GM19239 (cell line): ENCODE measurements at places on chromosomes 16 and 17.

DNA sequence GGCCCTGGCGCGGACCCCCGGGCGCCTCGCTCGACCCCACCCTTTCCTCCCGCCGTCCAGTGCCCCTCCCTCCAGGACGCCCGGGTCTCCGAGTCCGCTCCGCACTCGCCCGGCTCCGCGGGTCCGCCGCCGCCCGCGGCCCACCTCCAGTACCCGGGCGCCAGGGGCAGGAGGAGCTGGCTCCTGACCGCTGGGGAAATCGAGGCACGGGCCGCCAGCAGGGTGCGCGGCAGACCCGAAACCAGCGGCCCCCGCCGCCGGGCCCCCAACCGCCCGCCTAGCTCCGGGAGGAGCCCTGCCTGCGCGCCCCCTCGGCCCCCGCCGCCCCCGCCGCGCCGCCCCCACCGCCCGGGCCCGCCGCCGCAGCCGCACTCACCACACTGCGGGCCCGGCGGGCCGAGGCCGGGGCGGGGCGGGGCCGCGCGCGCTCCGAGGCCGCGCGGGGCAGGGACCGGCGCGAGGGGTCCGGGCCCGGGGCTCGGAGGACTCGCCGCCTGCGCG is 333 bp downstream of the MAFG start:
- DNase-seq, result no peak

DNA sequence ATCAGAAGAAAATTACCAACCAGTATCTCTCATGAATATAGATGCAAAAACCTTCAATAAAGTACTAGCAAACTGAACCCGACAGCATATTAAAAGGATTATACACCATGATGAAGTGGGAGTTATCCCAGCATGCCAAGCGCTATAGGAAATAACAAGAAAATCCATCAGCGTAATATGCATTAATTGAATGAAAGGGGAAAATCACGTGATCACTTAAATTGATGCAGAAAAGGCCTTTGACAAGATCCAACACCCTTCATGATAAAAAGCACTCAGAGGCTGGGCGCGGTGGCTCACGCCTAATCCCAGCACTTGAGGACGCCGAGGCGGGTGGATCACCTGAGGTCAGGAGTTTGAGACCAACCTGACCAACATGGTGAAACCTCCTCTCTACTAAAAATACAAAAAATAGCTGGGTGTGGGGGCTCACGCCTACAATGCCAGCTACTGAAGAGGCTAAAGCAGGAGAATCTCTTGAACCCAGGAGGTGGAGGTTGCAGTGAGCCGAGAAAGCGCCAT is 4.8 kb downstream of the CTRB2 start:
- DNase-seq, result no peak

- DNase-seq, result no peak
Measured at GRCh38 chr16:31874366-31875111, 932 bp downstream of the ZNF267 start.

DNA sequence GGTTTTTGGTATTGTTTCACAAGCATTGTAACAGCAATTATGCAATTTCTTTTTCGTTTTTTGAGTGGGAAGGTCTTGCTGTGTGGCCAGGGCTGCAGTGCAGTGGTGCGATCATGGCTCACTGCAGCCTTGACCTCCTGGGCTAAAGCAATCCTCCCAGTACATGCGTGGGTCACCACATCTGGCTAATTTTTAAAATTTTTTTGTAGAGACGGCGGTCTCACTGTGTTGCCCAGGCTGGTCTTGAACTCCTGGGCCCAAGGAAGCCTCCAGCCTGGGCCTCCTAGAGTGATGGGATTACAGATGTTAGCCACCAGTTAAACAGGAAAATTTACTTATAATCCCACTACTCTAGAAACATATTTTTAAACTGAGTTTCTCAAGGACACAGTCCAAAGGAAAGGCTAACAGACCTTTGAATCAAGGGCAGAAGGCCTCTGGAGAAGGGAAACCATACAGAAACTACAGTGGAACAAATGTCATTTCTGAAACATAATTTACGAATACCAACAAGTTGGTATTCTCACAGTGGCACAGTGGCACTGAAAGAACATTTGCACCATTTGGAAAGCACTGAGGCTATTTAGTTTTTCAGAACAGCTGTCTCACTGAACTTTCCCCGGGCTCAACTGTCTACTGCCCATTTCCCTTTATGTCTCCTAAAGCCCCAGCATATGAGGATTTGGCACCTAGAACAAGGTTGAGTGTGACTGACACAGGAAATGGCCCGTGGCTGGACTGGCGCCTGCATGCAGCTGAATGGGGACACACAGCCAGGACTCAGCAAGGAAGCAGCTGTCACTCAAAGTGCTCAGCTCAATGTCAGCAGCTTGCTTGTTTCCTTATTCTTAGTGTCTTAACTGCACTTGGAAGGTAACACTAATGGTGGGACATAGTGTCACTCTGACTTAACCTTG is 2.8 kb upstream of the PRKAR1A start:
- no peak for DNase-seq

- no peak for DNase-seq
Measured at GRCh38 chr17:64423881-64424280, 25.0 kb upstream of the MILR1 start.

GRCh38 chr16:88383401-88384221 is 852 bp downstream of the ZNF469 start:
- DNase-seq, result no peak

GRCh38 chr17:13643180-13643579 is 41.5 kb upstream of the HS3ST3A1 start:
- DNase-seq, result no peak

DNA sequence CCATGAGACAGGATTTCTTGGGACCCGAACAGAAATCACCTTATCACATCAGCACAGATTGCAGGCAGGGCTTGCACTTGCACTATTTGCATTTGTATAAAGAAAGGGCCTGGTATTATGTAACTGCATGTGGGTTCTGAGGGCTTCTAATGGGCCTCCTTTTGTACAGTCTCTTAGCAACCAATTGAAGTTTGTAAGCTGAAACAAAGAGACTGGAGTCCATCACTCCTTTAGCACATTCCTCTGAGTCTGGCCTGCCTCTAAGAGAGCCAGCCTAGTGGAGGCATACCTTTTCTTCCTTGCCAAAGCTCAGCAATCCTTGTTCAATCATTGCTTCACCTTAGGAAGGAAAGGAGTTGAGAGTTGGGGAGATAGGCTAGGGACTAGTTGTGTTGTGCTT is 387.1 kb downstream of the XYLT1 start:
- no peak for DNase-seq

- DNase-seq, result no peak
Measured at GRCh38 chr17:57906910-57907309, 48.3 kb downstream of the CUEDC1 start.

DNA sequence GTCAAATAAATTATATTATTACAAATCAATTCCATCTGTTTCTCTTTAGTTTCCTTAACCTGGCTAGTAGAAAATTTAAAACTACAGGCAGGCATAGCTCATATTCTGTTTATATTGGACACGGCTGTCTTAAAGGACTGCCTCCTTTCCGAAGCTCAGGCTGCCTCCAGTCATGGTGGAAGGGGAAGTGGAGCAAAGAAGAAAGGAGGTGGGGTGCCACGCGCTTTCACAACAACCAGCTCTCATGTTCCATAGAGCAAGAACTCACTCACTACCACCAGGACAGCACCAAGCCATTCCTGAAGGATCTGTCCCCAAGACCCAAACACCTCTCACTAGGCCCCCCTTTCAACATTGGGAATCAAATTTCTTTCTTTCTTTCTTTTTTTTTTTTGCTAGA is 149.3 kb upstream of the KCNJ18 start:
- no peak for DNase-seq

DNA sequence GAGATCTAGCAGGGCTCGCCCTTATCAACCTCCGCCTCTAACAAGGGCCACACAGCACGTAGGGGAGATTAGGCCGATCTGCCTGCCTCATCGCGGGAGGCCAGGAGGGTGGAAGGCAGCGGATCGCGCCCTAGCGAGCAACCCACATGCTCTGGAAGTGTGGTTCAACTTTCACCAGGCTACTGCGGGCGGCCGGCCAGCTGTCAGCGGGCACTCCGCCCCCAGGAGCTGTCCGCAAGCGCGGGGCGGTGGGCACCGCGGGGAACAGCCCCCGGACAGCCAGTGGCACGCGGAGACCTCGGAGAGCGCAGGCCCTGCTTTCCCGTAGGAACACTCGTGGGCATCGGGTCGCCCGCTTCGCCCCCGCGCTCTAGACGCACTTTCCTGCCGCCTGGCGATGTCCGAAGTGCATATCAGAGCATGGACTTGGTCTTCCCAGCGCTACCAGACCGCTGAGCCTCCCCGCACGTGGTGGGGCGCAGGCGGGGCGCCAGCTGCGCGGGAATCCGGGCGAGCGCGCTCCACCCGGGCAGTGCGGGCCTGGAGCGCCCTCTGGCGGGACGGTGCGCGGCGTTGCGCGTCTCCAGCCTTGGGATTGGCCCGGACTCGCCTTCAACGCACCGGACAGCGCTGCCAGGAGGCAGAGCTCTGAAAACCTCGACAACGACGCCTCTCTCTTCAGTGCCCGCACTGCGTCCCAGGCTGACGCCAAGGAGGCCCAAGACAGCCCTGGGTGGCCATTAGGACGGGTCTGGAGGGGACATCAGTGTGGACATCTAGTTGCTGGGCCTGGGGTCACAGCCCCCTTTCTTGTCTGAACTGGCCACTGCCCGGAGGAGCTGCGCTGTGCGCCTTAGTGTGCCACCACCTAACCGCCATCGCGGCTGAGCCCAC is 3.6 kb upstream of the ZNHIT3 start:
- DNase-seq, result peak; percentile 85

DNA sequence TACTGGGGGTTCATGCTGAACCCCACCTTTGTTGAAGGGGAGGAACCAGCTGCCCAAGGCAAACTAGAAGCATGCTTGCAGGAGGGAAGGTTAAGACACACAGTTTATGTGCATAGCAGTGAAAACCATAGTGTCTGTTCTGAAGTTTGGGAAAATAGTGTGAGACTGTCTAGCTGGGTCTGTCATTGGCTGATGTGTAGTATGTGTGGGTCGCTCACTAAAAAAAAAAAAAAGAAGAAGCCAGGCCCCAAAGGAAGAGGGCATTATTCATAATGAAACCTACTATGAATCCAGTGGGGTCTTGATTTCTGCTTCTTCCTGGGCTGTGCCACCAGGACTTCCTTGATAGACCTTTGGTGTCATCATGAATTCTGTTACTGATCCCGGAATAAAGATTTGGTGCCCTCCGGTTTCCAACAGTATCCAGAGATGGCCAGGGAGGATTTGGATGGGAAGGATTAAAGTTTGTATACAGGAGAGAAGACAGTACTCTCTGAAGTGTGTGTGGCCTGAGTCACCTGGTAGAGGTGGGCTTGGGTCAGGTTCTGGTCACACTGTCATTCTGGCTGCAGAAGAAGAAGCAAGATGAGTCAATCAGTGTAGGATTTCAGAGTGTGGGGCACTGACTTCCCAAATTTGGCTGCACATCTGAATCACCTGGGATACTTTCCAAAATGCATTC is 220.3 kb downstream of the PRKCA start:
- no peak for DNase-seq
